ENCODE measurements at places on chromosomes 1 and 21. TPM values are rescaled to one million over a fixed set of nuclear protein-coding genes. Genes with fewer than 3 reads are reported as not detected.

Gene GJC2
- total RNA-seq = 0.20 TPM

Gene REG4
- 3.2 TPM for total RNA-seq

Gene LCE1A
- not detected for total RNA-seq

Gene AMY1A
- not detected for total RNA-seq

Gene ABCA4
- 0.16 TPM for total RNA-seq

Gene S100A12
- total RNA-seq = not detected

Gene HAO2
- total RNA-seq = not detected

Gene KIF14
- total RNA-seq = not detected

Gene MAN1A2
- 31.5 TPM for total RNA-seq

Gene ADCY10
- not detected for total RNA-seq

Gene DVL1
- total RNA-seq = 103 TPM

Gene FAM151A
- total RNA-seq = 1.4 TPM

DNA sequence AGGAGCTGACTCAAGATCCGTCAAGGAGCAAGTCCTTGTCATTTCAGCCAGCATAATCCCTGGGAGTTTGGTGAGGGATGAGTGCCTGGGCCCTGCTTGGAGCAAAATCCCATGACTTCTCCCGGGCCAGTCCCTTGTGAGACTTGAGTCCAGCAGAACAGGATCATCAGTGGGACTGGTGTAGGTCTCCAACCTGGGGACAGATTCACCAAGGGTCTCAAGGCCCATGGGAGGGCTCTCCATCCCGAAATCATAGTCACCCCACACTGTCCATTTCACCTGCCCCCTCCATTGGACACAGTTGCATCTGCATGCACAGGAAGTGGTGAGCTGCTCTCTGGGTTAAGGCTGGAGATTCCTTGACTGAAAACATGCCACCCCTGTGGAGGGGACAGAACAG, 178.2 kb downstream of the FOXD2 start:
- DNase-seq = no peak

DNA sequence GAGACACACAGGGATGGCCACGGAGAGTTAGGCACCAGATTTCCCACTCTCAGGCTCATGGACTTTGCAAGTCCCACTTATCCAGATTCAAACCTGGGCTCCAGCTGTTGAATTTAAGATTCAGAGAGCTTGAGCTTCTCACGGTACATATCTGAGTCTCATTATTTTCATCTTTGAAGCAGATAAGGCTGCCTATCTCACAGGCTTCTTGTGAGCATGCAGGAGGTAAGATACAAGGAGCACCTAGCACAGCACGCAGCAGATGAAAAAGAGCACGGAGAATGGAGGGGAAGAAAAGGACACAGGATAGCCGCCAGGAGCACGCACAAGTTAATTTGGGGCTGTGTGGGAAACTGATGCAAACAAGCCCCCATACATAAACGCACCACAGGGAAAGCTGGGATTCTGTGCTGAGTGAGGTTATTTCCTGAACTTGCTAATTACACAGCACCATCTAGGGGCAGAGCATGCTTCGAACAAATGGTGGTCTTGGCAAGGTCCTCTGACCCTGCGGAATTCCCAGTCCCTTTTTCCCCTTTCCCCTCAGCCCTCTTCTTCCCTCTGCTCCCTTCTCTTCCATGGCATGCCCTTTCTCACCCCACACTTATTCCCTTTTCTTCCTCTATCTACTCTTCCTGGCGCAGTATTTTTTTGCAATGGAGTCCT, 134.7 kb upstream of the VANGL1 start:
- DNase-seq = no peak

DNA sequence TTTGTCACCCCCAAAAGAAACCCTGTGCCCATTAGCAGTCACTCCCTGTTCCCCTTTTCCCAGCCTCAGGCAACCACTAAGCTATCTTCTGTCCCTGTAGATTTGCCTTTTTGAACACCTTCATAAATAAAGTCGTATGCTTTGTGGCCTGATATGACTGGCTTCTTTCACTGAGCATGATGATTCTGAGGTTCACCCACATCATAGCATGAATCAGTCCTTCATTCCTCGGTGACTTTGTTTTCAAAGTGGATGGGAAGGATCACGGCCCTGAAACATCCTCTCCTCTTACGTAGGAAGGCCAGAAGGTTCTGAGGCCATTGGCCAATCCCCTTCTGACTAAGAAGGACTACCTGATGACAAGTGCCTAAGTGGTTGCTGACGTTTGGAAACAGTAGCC, 39.1 kb downstream of the NIPAL3 start:
- no peak for DNase-seq

DNA sequence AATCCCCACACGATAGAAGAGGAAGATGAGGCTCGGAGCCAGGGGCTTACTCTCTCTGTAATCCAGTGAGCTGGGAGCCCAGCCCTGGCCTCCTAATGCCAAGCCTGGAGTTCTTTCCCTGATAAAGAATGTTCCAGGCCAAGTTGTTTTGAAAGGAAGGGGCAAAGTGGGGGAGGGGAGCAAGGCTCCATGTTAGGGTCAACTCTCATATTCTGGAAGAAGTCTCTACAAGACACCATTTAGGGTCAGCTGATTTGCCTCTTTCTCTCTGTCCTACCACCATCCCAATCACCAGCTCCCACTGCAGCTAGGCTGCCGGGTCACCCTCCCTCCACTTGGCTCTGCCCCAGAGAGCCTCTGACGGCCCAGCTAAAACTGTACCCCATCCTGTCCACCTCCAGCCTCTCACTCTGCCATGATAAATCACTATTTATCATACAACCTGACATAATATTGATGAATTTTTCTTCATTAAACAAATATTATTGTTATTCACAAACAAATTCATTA, 95.0 kb downstream of the GLIS1 start:
- DNase-seq = no peak

DNA sequence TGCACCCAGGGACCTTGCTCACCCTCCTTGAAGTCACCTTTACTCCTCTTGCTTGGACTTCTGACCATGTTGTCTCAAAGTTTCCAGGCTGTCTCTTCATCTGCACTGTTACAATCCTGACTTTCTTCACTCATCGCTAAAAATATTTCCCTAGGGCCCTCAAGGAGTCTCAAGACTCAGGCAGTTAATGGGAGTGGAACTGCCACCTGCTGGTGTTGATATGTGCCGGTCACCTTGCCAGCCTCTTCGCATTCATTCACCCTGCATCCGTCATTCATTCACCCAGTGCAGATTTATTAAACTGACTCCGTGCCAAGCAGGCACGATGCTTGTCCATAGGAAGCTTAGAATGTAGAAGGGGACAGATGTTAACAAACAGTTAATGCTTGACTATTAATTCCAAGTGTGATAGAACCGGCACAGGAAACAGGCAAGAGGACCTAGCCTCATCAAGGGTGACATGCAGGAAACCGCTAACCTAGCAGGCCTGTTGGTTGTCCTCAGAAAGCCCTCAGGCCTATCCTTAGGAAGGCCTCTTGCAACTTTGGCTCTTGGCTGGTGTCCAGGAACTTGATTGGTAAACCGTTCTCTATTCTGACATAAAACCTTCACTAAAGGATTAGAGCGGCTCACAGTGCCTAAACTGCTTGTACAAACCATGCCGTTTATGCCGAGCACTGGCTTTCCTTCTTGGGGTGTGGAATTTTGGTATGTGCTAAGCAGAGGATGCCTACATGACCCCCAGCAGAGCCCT, 342.2 kb downstream of the CAMTA1 start:
- DNase-seq = no peak

DNA sequence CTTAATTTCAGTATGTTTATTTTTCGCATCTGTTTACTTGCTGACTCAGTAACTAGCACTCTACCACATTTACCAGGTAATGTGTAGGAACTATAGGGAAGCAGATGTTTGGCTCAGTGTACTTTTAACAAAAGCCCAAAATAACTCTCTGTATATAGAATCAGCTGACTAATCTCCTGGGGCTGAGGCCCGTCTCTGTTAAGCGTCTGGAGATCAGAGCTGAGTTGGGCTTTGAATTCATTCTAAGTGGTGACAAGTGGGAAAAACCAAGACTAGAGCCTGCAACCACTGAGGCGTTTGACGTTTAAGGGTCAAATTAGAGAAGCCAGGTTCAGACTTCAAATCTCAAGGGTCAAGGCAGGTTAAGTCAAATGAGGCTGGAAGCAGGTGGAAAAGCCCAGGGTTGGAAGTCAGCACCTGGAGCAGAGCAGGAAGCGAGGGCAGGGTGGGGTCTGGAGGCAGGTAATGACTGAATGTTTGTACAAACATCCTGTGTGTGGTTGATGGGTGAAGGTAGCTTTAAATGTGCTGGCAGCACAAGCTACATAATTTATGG, 56.8 kb upstream of the LYST start:
- peak; percentile 72 for DNase-seq

DNA sequence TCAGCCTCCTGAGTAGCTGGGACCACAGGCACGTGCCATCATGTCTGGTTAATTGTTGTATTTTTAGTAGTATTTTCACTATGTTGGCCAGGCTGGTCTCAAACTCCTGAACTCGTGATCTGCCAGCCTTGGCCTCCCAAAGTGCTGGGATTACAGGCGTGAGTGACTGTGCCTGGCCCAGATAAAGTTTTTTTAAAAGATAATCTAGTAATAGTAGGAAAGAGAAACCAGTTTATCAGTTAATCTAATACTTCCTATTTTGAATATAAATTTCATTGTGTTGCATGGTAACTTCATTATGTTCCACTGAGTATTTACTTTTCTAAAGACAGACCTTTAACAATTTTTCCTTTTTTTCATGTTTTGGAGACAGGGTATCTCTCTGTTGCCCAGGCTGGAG, 10.0 kb downstream of the RABGAP1L start:
- DNase-seq = no peak

GRCh38 chr1:48006264-48006663, 9.1 kb upstream of the TRABD2B start:
- no peak for DNase-seq

DNA sequence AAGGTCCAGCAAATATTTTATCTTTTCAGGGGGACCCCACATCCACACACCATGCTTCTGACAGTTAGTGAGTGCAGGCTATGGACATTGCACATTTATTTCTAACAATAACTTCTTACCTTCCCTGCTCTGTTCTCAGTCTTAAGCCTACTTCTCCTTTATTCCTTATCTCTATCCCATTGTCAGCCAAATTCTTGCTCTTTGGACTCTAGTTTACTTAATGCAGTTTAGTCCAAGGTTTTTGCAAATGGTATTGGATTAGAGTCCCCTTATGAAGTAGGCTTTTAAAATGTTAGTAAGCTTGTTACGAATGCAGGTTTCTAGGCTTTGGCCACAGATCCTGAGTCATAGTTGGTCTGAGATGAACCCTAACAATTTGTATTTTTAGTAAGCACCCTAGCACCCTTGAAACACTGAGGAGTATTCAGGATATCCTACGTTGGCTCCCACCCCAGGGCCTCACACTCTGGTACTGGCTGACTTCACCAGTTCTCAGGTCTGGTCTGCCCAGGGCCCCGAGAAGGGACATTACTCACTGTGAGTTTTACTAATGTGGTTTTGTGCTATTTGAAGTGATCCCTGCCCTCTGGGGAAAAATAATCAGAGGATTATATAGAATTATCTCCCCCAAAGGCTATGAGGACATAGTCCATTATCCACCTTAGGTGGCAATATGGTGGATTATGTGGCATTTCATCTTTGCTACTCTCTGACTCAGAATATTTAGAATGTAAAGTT, 239.5 kb downstream of the TGFB2 start:
- DNase-seq = no peak

DNA sequence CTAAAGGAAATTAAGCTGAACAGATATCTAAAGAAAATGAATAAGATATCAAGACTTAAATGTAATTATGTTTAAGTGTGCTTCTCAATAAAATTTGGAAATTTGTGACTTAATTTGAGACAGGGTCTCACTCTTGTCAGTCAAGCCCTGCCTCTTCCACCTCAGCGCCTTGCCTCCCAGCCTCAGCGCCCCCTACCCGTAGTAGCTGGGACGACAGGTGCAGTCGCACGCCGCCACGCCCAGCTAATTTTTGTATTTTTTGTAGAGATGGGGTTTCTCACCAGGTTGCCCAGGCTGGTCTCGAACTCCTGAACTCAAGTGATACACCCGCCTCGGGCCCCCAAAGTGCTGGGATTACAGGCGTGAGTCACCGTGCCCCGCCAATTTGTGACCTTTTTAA, 117.0 kb downstream of the CLEC20A start:
- no peak for DNase-seq
